Right renal cortex interstitium (tissue), 3 donors: ENCODE measurements at places on chromosomes 11 and 22.

GRCh38 chr11:12235947-12236743 lies 125.8 kb downstream of the MICAL2 start:
- no peak for DNase-seq

DNA sequence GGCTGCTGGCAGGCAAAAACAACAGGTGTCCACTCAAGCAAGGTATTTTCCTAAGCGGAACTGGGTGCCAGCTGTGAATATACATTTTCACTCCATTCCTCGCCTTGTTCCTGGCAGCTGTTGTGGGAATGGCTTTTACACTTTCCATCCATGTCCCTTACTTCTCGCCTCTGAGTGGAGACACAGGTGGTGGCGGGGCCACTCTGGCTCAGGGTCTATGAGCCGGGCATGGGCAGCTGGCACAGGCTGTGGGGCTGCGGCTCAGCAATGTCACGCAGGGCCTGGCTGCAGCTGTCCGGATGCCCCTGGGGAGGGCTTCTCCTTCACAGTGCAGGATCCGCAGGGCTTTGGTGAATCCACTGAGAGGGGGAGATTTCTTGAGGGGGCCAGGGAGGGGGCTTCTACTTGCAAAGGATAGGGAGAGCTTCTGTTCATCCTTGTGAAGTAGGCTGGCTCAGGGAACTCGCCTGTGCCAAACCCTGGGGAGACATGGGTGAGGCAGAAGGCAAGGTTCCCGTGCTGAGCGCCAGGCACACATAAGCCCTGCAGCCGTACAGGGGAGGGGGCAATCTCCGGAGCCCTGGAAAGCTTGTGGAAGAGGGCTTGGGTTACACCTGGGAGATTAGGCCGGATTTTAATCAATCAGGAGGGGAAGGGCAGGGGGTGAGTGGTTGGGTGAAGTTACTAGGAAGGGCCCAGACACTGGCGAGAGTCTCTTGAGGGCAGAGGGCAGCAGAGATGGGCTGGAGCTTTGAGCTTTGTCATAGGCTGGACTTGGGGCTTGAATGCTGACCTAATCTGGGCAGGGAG lies 45.7 kb downstream of the KCNQ1OT1 start:
- DNase-seq: no peak

- no peak for DNase-seq
These were observed 32.4 kb downstream of the ZC3H12C start for GRCh38 chr11:110125632-110126031.

- DNase-seq: no peak
These were observed 2.4 kb upstream of the OR8G1 start for GRCh38 chr11:124238512-124238911.

DNA sequence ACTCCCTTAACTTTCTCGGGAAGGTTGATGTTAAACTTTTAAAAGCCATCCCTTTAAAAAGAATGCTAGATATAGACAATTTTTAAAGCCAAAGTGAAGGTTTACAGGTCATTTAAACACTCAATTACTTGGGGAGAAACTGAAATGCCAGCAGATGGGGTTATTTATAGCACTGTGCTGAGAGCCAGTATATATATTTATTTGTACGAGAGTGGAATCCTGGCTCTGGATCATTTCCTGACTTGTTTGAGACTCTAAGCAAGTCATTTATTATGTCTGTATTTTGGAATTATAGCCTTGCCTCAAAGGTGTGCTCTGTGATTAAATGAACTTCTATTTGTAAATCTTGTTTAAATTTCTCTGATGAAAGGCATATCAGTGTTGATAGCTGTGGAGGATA lies 6.8 kb upstream of the ZBED5 start:
- DNase-seq: no peak

DNA sequence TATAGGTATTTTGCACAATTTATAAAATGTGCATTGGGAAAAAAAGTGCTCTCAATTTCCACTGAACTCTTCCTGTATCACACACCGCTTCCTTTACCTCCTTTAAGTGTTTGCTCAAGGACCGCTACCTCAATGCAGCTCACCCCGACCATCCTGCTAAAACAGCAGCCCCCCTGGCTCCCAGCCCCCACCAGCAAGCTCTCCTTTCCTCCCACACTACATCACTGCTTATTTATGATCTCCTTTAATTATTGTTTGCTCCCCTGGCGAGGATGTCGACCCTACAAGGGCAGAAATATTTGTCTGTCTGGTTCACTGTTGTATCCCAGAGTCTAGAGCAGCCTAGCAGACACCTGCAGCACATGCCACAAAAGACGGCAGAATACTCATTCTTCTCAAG lies 10.0 kb downstream of the SHANK2 start:
- DNase-seq: no peak

GRCh38 chr11:78800756-78801155 lies 226.1 kb upstream of the NARS2 start:
- DNase-seq: no peak

- DNase-seq: no peak
These were observed 50.7 kb downstream of the ARHGEF12 start for GRCh38 chr11:120386774-120387371.

GRCh38 chr11:36019722-36020121 lies 75.9 kb downstream of the LDLRAD3 start:
- no peak for DNase-seq
